ENCODE measurements at places on chromosomes 1 and 21.

DNA sequence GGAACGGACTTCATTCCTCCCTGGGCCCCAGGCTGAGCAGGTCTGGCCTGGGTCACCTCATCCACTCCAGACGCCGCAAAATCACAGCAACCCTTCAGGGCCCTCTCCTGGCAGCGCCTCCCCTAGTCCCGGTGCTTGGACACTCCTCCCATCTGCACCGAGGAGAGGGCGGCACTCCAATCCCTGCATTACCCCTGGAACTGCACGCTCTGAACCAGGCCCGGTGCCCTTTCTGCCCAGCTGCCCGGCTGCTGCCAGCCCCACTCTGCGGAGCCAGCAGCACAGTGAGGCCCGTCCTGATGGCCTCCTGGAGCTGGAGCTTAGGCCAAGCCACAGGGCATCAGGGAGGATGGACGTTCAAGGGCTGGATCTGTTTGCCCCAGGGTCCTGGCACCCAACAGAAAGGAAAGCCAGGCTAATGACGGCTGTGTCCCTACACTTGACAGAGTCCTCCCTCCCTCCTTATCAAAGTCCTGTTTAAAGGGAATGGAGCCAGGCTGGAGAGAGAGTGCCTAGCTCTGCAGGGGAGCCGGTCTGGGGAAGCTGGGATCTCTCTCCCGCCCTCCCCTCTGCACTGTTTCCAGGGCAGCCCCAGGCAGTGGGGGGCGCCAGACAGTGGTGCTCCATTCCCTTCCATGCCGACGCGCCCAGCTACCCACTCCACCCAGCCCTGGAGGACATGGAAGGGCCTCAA is 12.7 kb downstream of the COL6A2 start:
- no peak for DNase-seq

DNA sequence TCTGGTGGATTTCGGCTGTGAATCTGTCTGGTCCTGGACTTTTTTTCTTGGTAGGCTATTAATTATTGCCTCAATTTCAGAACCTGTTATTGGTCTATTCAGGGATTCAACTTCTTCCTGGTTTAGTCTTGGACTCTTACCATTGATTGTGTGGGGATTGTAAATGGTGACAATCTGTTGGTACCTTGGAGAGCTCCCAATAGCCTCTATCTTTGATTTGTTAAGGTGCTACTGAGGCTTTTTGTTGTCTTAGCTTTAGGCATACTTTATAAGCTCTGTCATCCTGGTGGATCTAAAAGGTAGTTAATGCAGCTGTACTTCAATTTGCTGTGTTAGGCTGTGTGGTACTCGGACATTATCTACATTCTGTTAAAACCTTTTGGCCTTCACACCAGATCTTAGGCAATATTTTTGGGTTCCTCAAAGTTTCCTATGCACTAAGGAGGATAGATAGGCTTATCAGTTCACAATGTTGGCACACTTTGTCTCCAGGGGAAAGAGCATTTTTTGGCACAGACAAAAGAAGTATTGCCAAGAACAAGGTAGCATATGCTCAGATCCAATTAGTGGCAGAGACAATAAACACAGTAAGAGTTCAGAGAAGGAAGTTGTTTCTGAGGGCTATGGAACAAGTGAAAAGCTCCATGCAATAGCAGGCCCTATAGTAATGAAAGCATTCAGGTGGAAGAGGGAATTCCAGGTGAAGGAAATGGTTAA is 230.4 kb downstream of the PDE4B start:
- DNase-seq, result peak; percentile 20

- no peak for DNase-seq
Measured at GRCh38 chr1:165259706-165260428, 96.6 kb downstream of the LMX1A start.

DNA sequence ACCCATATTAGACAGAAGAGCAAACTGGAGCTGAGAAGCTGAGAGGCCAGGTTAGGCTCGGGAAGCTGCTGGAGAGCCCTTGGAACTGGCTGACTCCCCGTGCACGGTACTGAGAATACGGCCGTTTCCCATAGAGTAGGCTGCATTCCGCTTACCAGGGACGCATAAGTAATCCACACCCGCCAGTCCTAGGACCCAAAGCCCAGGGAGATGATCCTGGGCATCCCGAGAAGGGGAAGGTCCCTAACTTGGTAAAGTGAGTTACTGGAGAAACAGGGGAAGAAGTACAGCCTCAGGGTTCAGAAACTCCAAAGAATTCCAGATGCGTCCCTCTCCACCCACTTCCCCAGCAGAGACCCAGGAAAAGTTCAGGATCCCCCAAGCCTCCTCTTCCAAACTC is 1.3 kb downstream of the LRRC38 start:
- no peak for DNase-seq

- DNase-seq, result no peak
Measured at GRCh38 chr1:30035522-30036228, 687.7 kb downstream of the MATN1 start.

DNA sequence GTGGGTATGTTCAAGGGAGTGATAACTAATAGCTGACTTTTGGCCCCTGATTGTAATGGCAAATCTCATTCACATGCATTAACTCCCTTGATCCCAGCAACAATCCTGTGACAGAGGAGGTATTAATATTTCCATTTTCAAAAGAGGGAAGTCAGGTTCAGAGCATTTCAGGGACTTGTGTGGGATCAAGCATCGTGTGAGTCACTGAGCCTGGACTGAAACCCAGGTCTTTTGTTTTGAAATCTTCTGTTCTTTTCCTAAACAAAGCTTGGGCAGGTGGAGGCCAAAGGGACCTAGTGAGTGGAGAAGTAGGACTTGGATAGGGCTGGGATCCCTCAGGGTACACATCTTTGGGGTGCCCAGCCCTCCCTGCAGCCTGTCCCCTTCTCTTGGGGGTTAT is 37.9 kb downstream of the ETNK2 start:
- DNase-seq, result no peak

GRCh38 chr1:225207791-225208190 is 220.0 kb downstream of the LBR start:
- DNase-seq, result no peak

DNA sequence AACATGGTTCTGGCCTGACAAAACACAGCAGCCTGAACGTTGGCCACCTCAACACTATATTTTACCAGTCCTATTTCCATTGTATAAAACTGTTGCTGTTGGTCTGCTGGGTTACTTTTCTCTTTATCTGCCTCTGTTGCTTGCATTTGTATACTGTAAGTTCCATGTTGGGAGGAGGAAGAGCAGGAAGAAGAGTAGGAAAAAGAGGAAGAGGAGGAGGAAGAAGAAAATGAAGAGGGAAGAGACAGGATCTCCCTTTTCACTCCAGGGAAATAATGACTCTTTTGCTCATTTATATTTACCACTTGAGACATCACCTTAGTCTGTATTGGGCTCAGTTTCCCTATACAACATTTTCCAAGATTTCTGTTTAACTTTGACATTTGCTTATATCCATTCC is 134.2 kb downstream of the PTPRC start:
- no peak for DNase-seq

GRCh38 chr1:230108580-230108979 is 41.5 kb downstream of the GALNT2 start:
- DNase-seq, result no peak

DNA sequence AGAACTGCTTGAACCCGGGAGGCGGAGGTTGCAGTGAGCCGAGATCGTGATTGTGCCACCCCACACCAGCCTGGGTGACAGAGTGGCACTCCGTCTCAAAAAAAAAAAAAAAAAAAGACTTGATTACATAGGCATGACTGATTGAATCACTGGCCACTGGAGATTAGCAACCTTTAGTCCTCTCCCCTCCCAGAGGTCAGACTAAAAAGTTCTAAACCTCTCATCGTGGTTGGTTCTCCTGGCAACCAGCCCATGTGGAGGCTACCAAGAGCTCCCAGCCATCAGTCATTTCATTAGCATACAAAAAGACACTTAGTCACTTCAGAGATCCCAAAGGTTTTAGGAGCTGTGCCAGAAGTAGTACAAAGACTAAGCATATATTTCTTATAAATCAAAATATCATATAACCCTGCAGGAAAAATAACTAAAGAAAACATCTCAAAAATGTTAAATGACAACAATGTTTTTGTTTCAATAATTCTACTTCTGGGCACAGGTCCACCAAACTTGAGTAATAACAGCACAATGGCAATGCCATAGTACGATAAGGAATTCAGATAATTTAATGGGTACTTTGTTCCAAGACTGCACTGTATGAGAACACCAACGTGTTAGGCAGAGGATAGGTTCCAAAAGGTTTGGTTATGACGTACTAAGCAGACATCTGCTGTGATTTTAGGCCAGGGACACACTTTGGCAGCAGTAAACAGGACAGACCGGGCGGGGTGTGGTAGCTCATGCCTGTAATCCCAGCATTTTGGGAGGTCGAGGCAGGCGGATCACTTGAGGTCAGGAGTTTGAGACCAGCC is 18.1 kb downstream of the USP48 start:
- peak; percentile 98 for DNase-seq

- DNase-seq, result peak; percentile 60
Measured at GRCh38 chr1:112298558-112298957, 97.5 kb upstream of the CTTNBP2NL start.

GRCh38 chr21:25615880-25616279 is 8.6 kb upstream of the MRPL39 start:
- no peak for DNase-seq

- peak; percentile 17 for DNase-seq
Measured at GRCh38 chr1:10399444-10399941, 629 bp downstream of the PGD start.

DNA sequence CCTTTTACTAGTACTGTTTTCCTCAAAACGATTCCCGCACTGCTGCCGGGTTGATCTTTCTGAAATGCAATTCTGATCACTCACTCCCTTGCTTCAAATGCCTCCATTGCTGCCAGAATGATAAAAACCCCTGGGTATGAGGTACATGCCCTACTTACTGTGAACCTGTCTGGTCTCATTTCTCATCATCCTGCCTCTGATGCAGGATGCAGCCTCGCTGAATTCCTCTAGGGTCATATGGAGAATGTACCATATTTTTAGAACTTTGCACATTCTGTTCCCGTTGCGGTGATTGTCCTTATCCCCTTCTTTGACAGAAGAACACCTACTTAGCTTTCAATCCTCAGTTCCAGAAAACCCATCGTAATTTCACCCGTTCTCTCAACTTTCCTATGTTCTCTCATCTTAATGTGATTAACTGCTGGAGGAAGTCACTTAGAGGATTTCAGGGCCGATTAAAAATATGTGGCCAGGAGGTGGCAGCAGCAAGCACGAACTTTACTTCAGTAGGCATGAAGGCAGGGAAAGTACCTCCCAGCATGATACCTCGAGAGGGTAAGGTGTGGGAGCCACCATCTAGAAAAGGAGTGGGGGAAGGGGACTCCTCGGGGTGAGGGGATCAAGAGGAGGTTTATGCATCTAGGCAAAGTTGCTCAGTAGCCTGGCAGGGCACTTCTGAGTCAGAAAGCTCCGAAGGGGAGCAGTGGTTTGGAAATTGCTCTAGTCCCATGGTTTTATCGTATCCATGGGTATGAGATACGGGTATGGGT is 361.5 kb upstream of the ZP4 start:
- peak; percentile 43 for DNase-seq

GRCh38 chr1:12356004-12356890 is 126.4 kb downstream of the VPS13D start:
- DNase-seq, result peak; percentile 31

GRCh38 chr21:41763996-41764395 is 2.9 kb downstream of the RIPK4 start:
- DNase-seq, result no peak

GRCh38 chr1:95402780-95403179 is 168.8 kb downstream of the RWDD3 start:
- no peak for DNase-seq

DNA sequence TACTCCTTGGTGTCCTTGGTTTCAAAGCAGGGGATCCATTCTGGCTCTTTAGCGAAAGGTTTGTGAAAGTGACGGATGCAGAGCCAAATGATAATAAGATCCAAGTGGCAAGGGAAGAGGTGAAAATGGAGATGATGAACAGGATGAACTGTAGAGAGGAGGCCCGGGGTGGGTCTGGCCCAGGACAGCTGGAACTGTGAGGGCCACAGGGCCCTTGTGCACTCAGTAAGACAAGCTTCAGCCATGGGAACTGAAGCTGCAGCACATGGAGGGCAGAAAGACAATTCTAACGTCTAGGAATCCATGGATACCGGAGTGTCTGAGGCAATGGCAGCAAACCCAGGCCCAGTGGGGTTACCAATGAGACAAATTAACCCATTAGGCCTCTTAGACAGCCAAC is 4.8 kb downstream of the KCNA2 start:
- no peak for DNase-seq

DNA sequence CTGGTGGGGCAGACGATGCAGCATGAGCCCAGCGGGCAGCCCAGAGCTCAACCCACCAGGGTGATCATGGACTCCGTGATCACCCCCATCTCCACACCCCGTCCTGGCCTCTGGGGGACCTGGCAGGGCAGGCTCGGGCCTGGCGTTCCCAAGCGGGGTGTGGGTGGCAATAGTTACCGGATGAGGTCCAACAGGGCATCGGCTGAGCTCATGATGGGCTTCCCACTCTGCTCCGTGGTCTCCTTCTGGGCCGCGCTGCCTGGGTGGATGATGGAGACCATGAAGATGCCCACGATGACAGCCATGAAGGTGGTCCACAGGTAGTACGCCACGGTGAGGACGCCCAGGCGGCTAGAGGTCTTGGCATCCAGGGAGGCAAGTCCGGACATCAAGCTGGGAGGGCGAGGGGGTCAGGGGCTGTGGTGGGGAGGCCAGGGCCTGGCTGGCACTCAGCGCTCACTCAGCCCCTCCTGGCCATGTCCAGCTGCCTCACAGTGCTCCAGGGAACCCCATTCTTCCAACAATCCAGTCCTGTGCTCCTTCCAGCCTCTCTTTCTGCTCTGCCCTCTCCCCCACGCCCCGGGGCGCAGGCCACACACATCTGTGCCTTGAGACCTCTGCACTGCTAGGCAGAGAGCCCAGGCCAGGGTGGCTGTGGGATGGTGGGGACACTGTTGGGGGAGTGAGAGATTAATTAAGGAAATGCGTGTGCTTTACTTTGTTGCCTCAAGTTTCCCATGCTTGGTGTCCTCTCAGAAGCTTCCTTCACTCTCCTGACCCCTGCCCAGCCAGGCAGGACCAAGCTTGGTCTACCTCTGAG is 27.6 kb downstream of the SLC1A7 start:
- no peak for DNase-seq

DNA sequence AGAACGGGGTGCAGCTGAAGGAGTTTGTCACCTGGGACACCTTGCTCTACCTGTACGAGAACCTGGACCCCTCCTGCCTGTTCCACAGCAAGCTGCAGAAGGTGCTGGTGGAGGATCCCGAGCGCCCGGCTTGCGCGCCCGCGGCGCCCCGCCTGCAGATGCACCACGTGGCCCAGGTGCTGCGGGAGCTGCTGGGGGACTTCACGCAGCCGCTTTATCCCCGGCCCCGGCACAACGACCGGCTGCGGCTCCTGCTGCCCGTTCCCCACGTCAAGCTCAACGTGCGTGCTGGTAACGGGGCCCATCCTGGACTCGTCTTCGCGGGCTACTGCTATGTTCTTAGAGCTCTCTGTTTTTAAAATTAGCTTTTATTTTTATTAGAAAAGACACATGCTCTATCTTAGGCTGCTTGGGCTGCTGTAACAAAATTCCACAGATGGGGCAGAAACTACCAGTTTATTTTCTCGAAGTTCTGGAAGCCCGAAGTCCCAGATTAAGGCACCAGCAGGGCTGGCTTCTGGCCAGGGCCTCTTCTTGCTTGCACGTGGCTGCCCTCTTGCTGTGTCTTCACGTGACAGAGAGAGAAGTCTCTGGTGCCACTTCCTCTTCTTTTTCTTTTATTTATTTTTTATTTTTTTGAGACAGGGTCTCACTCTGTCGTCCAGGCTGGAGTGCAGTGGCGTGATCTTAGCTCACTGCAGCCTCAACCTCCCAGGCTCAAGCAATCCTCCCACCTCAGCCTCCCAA is 38.1 kb downstream of the TRPM2 start:
- DNase-seq, result no peak
